ENCODE measurements at places on chromosomes 16 and 17.

DNA sequence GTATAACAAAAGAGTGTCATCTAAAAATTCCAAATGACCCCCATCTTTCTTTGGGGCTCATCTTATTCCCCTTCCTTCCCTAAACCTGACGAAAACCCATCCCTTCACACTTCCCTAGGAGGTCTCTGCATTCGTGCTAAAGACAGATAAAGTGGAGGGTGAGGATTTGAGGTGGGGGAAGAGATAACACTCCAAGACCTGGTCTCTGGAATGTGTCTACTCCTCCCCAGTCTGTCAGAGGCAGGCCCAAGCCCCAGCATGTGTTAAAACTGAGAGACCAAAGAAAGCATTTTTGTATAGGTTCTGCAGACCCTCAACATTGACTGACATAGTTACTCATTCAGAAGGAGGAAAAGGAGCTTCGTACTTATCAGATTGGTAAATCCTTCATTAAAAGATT lies 11.0 kb upstream of the LHX1 start:
- no peak for DNase-seq

DNA sequence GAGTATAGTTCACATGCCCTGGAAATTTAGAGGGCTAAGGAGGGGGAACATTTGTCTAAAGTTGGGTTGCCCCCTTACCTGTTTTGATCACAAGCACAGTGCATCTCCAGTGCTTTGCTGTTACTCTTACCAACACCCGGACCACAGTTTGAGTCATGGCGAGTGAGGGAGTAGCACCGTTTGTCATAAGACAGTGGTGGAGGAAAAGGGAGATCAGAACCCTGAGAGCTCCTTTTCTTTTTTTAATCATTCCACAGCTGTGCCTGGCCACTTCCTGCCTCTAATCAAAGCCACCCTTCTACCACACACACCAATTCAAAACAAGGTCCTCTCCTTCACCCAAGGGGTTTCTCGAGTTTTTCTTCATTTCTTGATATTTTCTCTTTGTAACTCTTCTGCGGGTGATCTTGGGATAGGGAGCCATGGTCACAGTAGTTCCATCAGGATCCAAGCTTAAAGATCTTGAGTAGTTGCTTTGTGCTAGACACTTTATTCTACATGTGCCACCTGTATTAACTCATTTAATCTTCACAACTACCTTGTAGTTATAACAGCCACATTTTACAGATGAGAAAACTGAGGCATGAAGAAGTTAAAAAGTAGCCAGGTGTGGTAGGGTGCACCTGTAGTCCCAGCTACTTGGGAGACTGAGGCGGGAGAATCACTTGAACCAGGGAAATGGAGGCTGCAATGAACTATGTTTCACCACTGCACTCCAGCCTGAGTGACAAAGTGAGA lies 5.0 kb upstream of the MYL4 start:
- peak; percentile 27 for DNase-seq

GRCh38 chr17:59785091-59785799 lies 77.8 kb downstream of the VMP1 start:
- DNase-seq: no peak

- no peak for DNase-seq
Observed at GRCh38 chr17:41772586-41773189, 13.8 kb downstream of the JUP start.

DNA sequence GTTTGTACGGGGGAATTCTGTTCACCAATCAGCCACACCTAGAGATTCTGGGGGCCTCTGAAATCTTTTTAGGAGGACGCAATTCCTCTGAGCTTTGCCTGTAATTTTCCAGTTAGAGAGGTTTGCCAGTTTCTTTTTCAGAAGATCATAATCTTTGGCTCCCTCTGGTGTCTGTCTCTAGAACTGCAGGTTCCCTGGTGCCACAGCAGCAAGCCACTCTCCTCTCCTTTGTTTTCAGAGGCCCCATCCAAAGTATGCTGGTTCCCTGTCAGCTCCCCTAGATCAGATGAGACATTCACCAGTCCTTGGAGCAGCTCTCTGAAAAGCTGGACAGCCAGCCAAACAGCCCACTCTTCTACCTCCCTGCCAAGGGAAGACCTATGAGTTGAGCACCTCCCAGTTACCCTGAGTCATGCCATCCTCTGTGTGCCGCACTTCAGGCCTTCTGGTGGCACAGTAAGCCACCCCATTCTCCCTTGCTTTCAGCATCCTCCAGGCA lies 36.1 kb downstream of the RNF112 start:
- peak; percentile 69 for DNase-seq

DNA sequence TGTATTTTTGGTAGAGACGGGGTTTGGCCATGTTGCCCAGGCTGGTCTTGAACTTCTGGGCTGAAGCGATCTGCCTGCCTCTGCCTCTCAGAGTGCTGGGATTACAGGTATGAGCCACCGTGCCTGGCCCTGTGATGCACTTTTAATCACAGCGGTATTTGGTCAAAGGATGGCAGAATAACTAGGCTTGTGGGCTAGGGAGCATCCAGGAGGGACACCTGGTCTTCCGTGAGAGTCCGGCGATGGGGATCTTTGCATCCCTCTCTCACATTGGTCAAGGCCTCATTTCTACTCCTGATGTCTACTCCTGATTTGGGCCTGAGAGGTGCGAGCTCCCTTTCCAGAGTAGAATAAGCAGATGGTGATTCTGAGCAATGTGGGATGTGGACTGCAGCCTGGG lies 257.9 kb upstream of the CACNG5 start:
- no peak for DNase-seq

DNA sequence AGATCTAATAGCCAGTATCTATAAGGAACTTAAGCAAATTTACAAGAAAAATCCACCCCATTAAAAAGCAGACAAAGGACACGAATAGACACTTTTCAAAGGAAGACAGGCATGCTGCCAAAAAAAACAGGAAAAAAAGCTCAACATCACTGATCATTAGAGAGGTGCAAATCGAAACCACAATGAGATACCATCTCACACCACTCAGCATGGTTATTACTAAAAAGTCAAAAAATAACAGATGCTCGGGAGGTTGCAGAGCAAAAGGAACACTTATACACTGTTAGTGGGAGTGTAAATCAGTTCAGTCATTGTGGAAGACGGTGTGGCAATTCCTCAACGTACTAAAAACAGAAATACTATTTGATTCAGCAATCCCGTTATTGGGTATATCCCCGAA lies 9.6 kb downstream of the STX8 start:
- no peak for DNase-seq

GRCh38 chr17:35491417-35491816 lies 42.9 kb upstream of the SLFN13 start:
- no peak for DNase-seq

DNA sequence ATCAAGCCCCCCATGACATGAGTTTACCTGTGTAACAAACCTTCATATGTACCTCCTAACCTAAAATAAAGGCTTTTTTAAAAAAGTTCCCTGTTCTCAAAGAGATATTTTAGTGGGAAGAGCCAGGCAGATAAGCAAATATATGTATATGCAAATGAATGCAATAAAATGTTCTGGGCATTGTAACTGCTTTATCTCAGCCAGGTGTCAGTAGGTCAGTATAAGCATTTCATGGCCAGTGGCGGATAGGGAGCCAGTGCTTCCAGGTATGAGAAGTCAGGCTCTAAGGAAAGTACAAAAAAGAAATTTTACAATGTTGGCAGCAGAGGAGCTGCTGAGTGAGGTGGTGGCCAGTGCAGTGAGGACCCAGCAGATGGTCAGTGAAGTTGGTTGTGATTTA lies 53.9 kb downstream of the TNRC6C start:
- DNase-seq: no peak

GRCh38 chr17:5536866-5537650 lies 47.3 kb downstream of the NLRP1 start:
- DNase-seq: no peak

- no peak for DNase-seq
Observed at GRCh38 chr17:42852351-42852750, 1.4 kb downstream of the AOC3 start.

GRCh38 chr16:307691-308312 lies 24.8 kb downstream of the PDIA2 start:
- DNase-seq: no peak

DNA sequence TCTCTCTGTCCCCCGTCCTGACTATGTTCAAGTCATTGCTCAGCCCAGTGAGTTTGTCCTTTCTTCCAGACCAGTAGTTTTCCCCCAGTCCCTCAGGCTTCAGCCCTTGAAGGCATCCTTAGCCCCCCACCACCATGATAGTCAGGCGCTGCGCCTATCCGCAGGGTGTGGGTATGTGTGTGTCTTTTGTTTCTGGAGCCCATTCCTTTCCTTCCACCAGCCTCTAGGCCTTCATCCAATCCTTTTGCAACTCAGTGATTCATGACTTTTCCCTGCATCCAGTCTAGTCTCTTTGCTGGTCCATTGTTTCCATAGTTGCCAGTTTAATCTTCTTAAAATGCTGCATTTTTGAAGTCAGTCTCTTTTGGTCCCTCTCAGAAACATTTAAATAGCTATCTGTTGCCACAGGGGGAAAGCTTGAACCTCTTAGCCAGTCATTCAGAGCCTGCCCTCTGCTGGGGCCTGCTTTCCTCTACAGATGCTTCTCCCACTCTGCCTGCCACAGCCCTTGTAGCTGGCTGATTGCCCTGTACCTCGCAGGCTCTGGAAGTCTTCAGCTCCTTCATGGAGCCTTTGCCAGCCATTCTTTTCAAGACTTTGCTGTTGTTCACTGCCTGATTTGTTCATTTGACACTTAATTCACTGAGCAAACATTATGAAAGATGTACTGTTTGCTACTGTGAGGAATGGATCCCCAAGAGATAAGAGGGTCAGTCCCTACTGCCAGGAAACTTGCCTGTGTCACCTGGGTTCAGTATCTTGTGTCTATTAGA lies 55.9 kb upstream of the ADCY7 start:
- DNase-seq: peak; percentile 39

- no peak for DNase-seq
Observed at GRCh38 chr16:424623-425081, 797 bp upstream of the RAB11FIP3 start.
